Muscle of leg (tissue), 16 donors: ENCODE measurements at places on chromosomes 1 and 21. TPM values are rescaled to one million over a fixed set of nuclear protein-coding genes. Genes with fewer than 3 reads are reported as not detected.

- H3K4me1 ChIP-seq: peaks cover 15% of the 10 kb centered on the region
- DNase-seq: no peak
- H3K36me3 ChIP-seq: no peaks in the 10 kb centered on the region
- H3K27me3 ChIP-seq: no peaks in the 10 kb centered on the region
- no peak overlapping the region for H3K27ac ChIP-seq
Observed at GRCh38 chr1:93014168-93014567, 52.9 kb upstream of the DIPK1A start.

- no peaks in the 10 kb centered on the region for H3K36me3 ChIP-seq
- H3K27me3 ChIP-seq: peaks cover 4% of the 10 kb centered on the region
- DNase-seq: peak; percentile 55
- H3K4me1 ChIP-seq: no peaks in the 10 kb centered on the region
Observed at GRCh38 chr21:31837618-31838390, 35.0 kb upstream of the HUNK start.

GRCh38 chr1:92094090-92094489 lies 13.9 kb downstream of the BTBD8 start:
- H3K4me1 ChIP-seq: no peaks in the 10 kb centered on the region
- H3K4me3 ChIP-seq: no peak overlapping the region
- DNase-seq: no peak
- H3K36me3 ChIP-seq: no peaks in the 10 kb centered on the region
- H3K27ac ChIP-seq: no peak overlapping the region

- DNase-seq: peak; percentile 30
- H3K27ac ChIP-seq: no peak overlapping the region
- no peaks in the 10 kb centered on the region for H3K4me1 ChIP-seq
- no peaks in the 10 kb centered on the region for H3K27me3 ChIP-seq
- H3K36me3 ChIP-seq: no peaks in the 10 kb centered on the region
Observed at GRCh38 chr21:35868005-35868868, 192.1 kb downstream of the SETD4 start.

DNA sequence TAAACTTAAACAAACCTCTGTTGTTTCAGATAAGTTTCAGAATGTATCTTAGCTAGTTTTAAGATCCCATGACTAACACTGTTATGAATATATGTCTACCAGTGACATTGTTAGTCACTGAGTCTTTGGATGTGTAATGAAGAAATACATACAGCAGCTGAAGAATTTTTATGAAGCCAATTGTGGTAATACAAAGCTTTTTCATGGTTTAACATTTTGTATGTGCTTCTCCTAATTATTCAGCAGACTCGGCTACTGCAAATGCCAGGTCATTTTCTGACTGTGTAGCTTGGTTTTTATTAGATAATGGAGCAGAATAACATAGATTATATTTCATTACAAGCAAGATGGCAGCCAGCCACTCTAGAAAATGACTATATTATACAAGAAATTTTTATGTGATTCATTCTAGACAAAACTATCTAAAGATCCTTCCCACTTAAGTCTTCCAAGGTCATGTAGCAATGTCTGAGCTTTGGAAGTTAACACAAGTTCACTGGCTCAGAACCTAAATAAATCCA lies 147.8 kb downstream of the TNFSF18 start:
- H3K36me3 ChIP-seq: no peaks in the 10 kb centered on the region
- H3K4me3 ChIP-seq: no peak overlapping the region
- no peak for DNase-seq
- H3K27me3 ChIP-seq: no peaks in the 10 kb centered on the region

GRCh38 chr1:62263006-62263813 lies 56.0 kb downstream of the KANK4 start:
- peaks cover 5% of the 10 kb centered on the region for H3K4me1 ChIP-seq
- no peaks in the 10 kb centered on the region for H3K27me3 ChIP-seq
- H3K36me3 ChIP-seq: no peaks in the 10 kb centered on the region

DNA sequence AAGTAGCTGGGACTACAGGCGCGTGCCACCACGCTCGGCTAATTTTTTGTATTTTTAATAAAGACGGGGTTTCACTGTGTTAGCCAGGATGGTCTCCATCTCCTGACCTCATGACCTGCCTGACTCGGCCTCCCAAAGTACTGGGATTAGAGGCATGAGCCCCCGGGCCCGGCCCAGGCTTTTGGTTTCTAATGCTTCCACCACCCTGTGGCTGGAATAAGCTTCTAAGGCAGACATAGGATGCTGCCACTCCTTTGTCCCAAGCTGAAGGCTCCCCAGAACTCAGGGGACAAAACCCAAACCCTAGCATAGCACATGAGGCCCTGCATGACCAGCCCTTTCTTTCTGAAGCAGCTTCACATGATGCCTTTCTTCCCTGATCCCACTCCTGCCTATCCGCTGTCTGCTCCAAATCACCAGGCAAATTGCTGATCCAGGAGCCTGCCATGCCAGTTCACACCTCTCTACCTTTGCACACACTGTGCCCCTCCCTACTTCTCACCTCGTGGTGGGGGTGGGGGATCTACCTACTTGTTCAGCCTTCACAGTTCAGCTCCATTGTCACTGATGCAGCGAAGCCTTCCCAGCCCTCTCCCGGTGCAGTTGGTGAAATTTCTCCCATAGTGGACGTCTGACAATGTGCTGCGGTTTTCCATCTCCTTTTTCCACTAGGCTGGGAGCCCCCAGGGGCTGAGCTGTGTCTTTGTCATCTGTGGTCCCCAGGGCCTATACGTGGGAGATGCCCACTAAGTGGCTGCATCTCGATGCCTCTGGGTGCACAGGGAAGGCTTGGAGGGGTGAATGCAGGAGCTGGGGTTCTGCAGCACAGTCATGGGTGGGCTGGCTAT lies 6.9 kb downstream of the PTPRU start:
- peaks cover 22% of the 10 kb centered on the region for H3K27me3 ChIP-seq
- H3K36me3 ChIP-seq: no peaks in the 10 kb centered on the region
- H3K27ac ChIP-seq: no peak overlapping the region
- H3K4me3 ChIP-seq: no peak overlapping the region

- H3K4me3 ChIP-seq: peak overlapping the region; percentile 63
- no peaks in the 10 kb centered on the region for H3K27me3 ChIP-seq
- peak overlapping the region; percentile 81 for H3K27ac ChIP-seq
- DNase-seq: peak; percentile 35
- H3K4me1 ChIP-seq: peaks cover 31% of the 10 kb centered on the region
- peaks cover 15% of the 10 kb centered on the region for H3K36me3 ChIP-seq
Observed at GRCh38 chr1:244050014-244050834, 859 bp upstream of the ZBTB18 start.

DNA sequence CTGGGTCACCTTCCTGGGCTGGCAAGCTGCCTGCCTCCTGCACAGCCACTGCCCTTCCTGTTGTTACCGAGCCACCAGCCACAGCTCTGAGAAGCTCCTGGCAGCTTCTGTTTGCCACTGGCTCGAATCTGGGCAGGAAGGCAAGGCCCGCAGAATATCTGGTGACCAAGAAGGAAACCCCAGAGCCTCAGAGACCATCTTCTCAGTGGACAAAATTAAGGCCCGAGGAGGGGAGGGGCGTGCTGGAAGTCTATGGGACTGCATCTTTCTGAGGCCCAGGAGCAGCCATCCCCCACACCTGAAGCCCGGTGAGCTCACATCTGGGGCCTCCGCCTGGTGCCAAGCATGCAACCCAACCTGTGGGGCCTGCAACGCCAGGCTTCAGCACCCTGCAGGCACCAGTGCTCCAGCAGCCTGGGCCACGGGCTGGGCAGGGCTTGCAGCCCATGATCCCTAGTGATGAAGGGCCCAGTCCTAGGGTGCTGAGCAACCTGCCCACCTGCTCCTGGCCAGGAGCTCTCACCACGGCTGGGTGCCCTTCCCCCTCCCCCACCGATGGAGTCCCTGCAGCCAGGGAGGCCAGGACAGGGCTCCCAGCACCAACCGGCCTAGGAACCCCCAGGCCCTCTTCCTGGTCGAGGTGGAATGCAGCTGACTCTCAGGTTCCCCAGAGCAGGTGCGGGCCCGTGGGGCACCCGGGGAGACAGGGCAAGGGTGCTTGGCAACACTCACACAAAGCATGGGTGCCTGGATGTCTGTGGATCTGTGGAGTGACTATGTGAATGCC lies 879 bp downstream of the CPTP start:
- peaks cover 28% of the 10 kb centered on the region for H3K4me1 ChIP-seq
- H3K27ac ChIP-seq: no peak overlapping the region
- peaks cover 44% of the 10 kb centered on the region for H3K36me3 ChIP-seq

- H3K27me3 ChIP-seq: no peaks in the 10 kb centered on the region
- H3K4me3 ChIP-seq: no peak overlapping the region
- DNase-seq: no peak
Observed at GRCh38 chr1:86460998-86461397, 7.7 kb upstream of the CLCA1 start.

Gene DNAJC11
- total RNA-seq: 26.9 TPM

Gene ADORA1
- 2.0 TPM for total RNA-seq

Gene CD34
- total RNA-seq: 62.2 TPM

Gene KIF26B
- 0.89 TPM for total RNA-seq

Gene ANGPTL1
- 98.2 TPM for total RNA-seq

Gene EFNA1
- total RNA-seq: 15.3 TPM

Gene FRRS1
- total RNA-seq: 4.8 TPM

Gene DNAH14
- 24.6 TPM for total RNA-seq

Gene CMPK1
- total RNA-seq: 59.1 TPM

Gene MSH4
- 0.44 TPM for total RNA-seq
